Astrocyte of the hippocampus (primary cell): ENCODE measurements at places on chromosomes 4 and X.

DNA sequence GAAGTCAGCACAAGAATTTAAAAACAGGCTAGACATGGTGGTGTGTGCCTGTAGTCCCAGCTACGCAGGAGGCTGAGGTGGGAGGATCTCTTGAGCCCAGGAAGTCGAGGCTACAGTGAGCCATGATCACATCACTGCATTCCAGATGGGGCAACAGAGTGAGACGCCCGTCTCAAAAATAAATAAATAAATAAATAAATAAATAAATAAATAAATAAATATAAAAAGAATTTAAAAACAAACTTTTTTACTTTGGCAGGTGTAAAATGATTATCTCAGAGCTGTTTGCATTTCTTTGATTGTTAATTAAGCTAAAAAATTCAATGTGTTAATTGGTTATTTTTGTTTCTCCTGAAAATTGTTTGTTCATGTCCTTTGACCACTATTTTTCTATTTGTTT lies 97.5 kb upstream of the RPS6KA3 start:
- DNase-seq = no peak

DNA sequence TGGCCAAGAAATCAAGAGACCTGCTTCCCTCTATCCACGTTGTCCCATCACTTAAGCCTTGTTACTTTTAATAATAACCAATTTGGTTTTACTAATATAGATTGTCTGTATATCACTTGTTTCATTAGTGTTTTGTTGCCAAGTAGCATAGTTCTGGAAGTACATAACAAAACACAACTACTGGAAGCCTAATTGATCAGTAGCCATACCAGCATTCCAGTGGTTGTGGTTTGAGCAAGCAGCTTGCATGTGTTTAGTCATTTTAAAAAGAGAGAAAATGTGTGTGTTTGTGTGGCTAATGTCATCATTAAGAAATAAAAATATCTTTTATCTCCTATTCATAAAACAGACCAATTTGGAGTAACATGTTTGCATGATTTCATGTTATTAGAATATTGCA lies 70.8 kb downstream of the PTPN13 start:
- peak; percentile 89 for DNase-seq

DNA sequence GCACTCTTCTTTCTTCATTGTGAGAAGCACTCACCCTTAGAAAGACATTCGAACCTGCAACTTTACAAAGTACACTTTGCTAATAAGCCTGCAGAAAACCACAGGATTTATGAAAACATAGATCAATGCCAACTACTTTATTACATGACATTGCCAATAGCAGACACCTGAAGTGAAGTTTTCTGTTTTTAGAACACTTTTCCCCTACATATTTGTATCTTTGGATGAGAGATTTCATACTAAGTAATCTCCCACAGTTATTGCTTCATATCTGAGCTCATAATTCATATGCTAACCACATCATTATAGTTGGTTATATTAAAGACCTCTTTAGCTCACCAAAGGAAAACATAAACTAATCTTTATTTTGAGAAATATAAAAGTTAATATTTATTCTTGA lies 276.5 kb upstream of the CTSO start:
- DNase-seq = no peak

GRCh38 chr4:169263791-169264392 lies 6.9 kb downstream of the SH3RF1 start:
- no peak for DNase-seq

- no peak for DNase-seq
Measured at GRCh38 chr4:14582677-14583076, 419.6 kb upstream of the CPEB2 start.

GRCh38 chr4:37661772-37662171 lies 24.4 kb downstream of the RELL1 start:
- DNase-seq = peak; percentile 59

GRCh38 chrX:63426519-63426918 lies 75.4 kb upstream of the SPIN4 start:
- DNase-seq = no peak

DNA sequence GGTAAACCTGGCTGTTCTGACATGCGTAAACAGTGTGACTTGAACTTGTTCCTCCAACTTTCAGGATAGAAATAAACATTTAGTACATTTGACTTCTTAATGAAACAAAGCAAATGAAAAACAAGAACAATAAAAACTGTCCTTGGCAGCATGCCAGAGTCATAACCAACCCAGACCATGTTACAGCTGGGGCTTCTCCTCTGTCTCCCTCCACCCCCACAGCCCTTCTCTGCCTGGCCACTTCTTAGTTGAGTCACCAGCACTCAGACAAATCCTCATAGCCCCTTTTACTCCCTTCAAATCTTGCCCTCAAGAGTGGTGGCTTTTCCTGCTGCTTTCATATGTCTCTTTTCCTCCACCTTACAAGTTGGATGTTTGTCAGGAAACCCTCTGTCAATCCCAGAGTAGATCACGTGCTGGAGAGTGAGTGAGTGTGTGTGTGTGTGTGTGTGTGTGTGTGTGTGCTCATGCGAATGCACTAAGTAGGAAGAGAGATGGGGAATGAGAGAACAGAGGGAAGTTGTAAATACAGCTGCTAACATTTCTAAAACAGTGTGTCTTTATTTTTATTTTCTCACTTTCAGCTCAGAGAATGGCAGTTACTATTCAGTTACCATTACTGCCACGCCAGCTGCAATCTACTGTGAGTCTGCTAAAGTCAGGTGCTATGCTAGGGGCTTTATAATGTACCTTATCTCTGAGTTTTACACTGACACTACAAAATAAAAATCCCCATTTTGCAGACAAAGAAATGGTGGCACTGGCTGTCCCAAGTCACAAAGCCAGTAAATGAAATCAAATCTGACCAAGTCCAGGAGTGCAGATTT lies 15.0 kb downstream of the SCARB2 start:
- peak; percentile 80 for DNase-seq

DNA sequence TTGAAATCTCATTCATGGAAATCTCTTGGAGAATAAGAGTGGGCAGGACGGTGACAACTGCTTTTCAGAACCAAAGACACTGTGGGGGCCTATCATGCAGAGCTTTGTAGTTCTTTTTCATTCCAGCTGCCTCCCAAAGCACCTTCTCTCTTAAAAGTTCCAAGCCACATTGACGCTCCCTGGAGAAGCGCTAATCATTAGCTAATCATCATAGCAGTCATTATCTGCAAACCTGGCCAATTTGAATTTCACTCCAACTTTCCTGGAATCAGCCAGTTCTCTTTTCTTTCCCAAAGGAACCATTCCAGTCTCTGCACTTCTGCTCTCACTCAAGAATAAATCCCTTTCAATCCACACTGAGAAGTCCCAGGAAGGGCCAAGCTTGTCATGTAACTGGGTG lies 1144.1 kb upstream of the IGFBP7 start:
- no peak for DNase-seq

DNA sequence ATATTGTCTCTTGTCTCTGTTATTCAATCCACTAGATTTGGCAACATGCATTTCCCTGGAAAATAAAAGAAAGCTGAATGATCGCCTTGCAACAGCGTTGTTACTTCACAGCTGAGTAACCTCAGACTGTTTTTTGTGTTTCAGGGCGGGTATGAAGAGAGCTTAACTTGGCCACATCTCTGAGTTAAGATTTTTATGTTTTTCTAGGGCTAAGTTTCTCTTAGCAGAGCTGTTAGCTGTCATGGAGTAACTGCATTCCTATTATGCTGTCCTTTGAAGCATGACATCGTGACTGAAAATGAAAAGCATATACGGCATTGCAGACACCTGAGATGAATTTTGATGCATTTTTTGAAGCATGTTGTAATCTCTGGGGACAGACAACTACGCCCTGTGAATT lies 1798.9 kb downstream of the PCDH7 start:
- DNase-seq = peak; percentile 32

DNA sequence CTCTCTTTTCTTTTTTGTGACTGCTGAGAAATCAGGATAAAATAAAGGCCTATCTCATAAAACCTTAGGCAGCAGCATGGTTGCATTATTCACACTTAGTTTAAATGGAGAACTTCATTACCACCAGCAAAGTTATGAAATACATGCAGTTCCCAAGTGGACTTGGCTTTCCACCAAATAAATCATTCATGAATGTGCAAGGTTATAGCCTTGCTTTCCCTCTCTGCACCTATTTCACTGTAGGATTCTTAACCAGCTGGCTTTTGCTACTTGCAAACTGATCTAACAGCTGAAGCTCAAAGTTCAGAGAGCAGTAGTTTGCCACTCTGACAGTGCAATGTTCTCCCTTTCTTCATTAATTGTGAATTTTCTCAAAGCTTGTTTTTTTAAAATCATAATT lies 140.1 kb upstream of the SMIM31 start:
- DNase-seq = peak; percentile 4

DNA sequence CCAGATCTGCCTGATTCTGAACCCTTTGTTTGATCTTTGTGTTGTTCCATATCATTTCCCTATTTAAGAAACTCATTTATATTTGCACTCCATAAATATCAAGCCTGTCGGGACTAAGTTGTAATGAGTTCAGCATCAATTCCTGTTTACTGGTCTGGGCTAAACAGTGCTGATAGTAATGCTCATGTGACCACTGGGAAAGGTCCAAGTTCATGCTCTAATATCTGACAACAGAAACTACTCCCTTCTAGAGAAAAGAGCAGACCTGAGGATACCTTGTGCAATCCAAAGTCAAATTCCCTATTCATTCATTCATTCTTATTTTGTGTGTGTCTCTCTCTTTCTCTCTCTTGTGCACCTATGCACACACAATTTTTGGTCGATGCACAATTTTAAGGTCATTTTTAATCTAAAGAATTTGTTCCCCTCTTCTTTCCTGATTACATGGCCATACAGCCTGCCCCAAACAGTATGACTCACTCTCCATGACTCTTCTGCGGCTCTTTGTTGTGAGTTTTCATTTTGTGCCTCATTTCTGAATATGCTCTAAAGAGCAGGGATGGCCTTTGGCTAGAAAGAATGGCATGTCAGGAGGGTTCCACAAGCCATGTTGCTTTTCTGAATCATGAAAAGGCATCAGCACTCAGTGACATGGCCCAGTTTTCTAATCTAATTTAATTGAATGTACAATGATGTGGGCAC lies 664.3 kb downstream of the RPA4 start:
- DNase-seq = peak; percentile 59

GRCh38 chrX:41737065-41737464 lies 13.1 kb downstream of the GPR82 start:
- no peak for DNase-seq

- no peak for DNase-seq
Measured at GRCh38 chrX:146186540-146186939, 368.9 kb downstream of the SLITRK2 start.

- DNase-seq = peak; percentile 11
Measured at GRCh38 chr4:177489471-177490246, 47.4 kb upstream of the AGA start.

DNA sequence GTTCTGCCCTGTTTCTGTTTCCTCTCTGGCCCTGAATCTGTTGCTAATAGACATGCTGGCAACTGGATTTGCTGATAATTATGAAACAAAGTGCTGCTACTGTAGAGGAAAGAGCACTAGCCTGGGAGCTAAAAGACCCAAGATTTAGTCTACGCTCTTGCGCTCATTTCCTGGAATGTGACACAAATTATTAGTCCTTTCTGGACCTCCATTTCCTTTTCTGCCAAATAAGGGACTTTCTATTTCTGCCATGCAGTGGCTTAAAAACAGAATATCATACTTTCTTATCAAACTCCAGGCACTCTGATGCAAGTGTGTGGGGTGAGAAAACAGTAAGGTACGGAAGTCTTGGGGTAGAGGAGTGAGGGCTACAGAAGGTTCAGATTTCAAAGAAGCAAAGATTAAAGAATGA lies 48.3 kb upstream of the GPR174 start:
- DNase-seq = no peak

GRCh38 chrX:154022108-154022507 lies 2.4 kb upstream of the IRAK1 start:
- DNase-seq = no peak
